ENCODE measurements at places on chromosomes 2 and 18.

GRCh38 chr2:205771031-205771430 lies 88.7 kb downstream of the NRP2 start:
- no peak for DNase-seq

GRCh38 chr2:205714058-205714776 lies 31.9 kb downstream of the NRP2 start:
- DNase-seq = no peak

DNA sequence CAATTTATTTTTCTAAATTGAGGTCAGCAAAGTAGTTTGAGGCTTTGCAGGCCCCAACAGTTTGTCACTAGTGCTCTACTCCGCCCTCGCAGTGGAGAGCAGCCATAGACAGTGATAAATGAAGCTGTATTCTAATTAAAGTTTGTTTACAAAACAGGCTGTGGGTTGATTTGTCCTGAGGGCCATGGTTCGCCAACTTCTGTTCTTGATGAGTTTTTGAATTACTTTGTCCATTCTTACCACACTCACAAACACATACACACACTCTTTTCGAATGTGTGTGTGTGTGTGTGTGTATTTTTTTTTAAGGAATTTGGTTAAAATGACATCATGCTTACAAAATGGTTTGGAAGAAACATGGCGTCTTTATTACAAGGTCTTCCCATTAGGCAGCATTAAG lies 68.6 kb downstream of the MTCL1 start:
- no peak for DNase-seq

GRCh38 chr2:96952016-96952750 lies 34.2 kb downstream of the FAM178B start:
- no peak for DNase-seq

DNA sequence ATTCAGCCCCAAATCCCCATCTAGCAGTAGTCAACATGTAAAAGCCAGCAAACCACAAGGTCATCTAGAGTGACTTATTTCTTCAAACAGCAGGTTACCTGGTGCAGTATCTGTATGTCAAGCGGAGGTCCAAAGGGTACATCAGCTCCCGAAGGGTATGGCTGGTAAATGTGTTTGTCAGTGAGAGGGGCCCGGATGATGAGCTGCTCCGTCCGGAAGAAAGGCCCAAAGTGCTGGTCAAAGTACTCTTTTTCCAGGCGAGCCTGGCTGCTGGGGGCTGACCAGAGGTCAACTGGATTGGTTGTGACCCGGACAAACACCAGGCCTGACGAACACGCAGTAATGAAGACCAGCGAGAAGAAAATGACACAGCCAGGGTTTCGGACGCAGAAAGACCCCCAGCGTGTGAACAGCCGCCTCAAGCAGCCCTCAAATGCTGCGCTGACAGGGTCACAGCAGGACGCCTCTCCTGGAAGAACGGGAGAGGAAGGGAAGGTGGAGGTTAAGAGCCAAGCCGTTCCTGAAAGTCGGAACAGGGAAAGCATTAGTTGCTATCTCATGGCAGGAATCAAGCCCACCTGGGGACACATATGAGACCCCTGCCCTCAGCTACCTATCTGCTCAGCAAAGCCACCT lies 30.0 kb downstream of the NPC1 start:
- DNase-seq = no peak

GRCh38 chr2:149579972-149580882 lies 7.3 kb downstream of the MMADHC start:
- no peak for DNase-seq

GRCh38 chr18:72235422-72235821 lies 308.7 kb downstream of the CBLN2 start:
- peak; percentile 13 for DNase-seq

DNA sequence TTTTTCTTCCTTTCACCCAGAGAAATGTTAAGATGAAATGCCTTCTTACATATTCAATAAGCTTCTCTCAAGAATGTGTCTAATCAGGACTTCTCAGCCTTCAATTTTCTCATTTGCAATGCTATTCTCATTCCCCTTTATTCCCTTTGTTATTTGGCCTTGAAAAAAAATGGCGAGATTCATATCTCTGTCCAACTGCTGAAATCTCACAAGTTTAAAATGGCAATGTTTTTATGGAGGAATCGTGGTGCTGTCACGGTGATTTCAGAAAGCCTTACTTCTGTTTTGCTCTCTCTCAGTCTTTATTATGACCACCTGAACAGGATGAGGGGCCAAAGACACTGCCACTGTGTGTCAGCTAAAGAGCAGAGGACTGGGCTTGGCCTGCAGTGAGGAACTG lies 928.5 kb downstream of the DCC start:
- DNase-seq = no peak

DNA sequence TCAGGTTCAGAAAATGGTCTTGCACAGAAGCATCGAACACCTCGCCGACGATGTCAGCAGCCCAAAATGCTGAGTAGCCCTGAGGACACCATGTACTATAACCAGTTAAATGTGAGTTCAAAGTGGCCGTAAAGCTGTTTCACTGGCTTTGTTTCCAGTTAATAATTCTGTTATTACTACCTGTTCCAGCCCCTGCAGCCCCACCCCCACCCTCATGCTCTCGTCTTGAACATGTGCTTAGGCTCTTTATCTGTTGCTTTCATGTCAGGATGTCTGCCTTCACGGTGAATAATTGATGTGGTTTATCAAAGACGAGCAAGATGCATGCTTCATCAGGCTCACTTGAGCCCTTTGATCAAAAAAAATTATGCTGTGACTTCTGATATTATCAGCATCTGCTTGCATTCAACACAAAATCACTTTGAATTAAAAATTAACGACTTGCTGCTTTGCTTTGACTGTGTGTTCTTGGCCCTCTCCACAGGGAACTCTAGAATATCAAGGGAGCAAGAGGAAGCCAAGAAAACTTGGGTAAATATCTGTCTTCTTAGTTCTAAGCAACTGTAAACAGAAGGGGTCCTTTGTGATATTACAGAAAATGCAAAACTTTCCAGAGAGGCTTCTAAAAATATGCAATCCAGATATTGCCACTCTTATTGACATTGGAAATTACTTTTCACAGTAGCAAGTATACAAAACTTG lies 63.4 kb upstream of the SP5 start:
- DNase-seq = no peak

GRCh38 chr2:190838492-190838910 lies 42.1 kb upstream of the GLS start:
- DNase-seq = no peak

GRCh38 chr2:10901160-10901939 lies 10.4 kb upstream of the KCNF1 start:
- DNase-seq = no peak

- no peak for DNase-seq
Observed at GRCh38 chr2:84209941-84210340, 249.1 kb downstream of the SUCLG1 start.

- DNase-seq = no peak
Observed at GRCh38 chr2:36396878-36397539, 41.4 kb downstream of the CRIM1 start.

DNA sequence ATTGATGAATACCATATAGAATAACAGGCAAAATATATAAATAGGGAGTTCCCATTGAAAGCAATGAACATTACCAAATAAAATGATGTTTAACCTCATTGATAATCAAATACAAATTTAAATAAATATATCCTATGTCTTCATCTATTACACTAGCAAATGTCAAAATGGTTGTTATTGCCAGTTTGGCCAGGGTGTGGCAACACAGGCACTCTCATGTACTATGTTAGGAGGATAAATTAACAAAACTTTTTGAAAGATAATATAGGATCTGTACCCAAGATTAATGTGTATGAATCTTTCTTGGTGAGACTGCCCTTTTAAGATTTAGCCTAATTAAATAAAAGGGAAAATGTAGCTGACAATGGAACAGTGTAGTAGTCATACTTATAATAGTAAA lies 659.3 kb downstream of the ERBB4 start:
- DNase-seq = no peak

DNA sequence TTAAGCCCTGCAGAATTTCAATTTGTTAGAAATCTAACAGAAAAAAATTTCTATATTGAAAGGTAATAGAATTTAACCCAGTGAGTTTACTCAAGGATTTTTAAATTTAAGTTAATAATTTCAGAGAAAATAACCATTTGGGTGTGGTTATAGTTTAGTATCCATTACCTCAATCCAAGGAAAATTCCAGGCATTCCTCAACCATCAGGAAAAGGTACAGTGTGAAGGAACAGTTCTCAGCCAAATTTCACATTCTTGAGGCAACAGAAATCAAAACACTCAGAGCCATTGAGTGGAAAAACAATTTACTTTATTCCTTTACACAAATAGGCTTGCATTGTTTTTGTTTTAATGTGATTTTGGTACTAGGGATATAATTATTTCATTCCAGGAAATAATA lies 45.6 kb downstream of the ONECUT2 start:
- no peak for DNase-seq

DNA sequence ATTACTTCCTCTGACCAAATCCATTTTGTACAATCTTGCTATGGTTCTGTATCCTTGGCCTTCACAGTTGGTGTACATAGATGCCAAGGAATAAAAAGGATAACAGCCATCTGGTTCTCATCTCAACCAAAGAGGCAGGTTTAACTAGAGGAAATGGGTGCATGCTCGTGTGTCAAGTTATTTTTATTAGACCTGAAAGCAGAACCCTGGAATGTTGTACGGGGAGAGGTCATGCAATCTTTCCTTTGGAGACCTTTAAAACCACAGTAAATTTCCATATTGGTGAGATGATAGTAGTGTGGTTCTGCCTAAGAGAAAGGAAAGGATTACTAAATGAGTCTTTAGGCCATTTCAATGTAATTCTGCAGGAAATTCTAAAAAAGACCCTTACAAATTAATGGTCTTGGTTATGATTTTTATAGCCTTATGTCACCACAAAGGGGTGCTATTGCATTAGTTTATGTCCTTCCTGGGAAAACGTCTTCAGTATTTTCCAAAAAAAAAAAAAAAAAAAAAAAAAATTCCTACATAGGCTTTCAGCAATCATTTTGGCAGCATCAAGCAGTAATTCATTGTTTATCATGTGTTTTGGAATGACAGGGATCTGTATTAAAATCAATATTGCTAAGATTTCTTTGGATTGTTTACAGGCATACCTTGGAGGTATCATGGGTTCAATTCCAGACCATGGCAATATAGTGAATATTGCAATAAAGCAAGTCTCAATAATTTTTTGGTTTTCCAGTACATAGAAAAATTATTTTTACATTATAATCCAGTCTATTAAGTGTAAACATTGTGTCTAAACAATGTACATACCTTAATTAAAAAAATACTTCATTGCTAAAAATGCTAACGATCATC lies 270.8 kb downstream of the NYAP2 start:
- peak; percentile 19 for DNase-seq

DNA sequence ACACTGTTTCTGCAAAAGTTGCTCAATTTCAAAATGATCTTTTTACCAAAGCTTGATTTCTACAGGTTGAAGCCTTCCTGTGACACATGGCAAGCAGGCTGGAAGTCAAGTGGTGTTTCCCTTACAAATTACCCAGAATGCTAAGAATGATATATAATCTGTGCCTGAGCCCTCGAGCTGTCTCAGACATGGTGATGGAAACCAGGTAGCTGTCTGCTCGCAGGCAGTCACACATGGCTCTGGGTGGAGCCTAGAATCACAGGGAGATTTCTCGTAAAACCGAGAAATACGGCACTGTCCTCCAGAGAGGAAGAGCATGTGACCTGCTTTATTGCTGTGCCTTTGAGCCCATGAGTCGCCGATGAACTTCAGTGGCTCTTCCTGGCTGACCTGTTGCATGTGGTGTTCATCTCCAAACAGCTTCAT lies 392.9 kb downstream of the ZNF521 start:
- no peak for DNase-seq
